ENCODE measurements at places on chromosomes 11 and 22. TPM values are rescaled to one million over a fixed set of nuclear protein-coding genes. Genes with fewer than 3 reads are reported as not detected.

PARVB gene
- 72.8 TPM for total RNA-seq

HEPHL1 gene
- total RNA-seq, result 0.10 TPM

DNA sequence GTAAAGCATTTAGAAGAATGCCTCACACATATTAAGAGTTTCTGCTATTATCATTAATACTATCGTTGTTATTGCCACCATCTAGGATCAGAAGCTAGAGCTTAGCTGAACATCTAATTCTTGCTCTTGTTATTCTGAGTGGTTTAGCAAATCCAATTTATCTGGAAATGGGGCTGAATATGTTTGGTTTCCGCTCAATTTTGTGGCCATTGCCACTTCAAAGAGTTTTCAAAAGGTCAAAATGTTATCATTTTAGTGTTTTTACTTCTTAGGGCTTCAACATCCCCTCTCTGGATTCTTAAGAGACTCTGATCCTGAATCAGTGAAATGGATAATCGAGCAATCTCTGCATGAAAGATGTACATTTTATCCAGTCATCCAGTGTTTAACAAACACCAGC, 10.2 kb upstream of the PIK3IP1 start:
- DNase-seq, result no peak

GRCh38 chr11:5137014-5137413, 1.1 kb downstream of the OR52A5 start:
- DNase-seq, result no peak

GRCh38 chr11:71987521-71987920, 11.2 kb upstream of the IL18BP start:
- DNase-seq, result no peak

DNA sequence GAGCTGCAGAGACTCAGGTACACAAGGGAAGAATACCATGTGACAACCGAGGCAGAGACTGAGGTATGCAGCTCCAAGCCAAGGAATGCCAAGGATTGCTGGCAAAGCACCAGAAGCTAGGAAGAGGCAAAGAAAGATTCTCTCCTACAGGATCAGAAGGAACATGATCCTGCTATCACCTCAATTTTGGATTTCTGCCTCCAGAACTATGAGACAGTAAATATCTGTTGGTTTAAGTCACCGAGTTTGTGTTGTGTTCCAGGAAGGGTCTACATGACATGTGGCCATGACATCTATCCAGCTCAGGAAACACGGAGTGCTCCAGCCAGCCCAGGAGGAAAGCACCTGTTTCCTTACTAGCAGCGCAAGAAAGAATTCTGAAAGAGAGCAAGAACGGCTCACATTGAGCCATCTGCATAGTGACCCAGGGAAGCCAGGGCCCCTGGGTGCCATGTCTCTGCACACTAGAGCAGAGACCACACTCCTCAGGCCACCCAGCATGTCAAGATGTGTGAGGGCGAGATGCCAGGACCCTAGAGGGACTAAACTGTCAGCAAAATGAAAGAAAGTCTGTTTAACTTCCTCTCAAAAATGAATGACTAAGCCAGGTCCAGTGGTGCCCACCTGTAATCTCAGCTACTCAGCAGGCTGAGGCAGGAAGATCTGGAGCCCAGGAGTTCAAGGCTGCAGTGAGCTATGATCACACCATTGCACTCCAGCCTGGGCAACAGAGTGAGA, 35.6 kb upstream of the GALNT18 start:
- DNase-seq, result no peak

Measured in RPMI7951 (cell line).